ENCODE measurements at places on chromosomes 7 and 10.

DNA sequence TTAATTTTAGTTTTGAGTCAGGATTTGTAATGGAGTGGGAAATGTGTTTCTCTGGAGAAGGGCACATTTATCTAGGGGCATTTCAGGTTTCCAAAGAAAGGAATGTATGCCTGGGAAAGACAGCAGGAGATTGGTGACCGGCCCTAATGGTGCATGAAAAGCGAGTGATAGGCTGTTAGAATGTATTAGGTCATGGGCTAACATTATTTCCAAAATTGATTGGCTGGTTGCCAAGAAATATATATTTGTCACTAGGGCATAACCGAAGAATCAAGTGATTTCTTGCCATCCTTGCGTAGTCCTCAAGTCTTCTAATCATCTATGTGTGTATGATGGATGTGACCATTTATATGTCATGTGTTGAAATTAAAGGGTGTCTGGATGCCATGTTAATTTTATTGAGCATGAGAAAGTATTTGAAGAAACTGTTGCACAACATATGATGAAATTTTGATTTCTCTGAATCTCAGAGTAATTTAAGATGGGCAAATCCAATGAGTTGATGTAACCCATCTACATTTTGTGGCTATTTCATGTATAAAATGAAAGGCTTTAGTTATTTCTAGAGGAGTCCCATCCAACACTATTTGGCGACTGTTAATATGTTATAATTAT, 248.4 kb downstream of the BMPER start:
- no peak for DNase-seq

DNA sequence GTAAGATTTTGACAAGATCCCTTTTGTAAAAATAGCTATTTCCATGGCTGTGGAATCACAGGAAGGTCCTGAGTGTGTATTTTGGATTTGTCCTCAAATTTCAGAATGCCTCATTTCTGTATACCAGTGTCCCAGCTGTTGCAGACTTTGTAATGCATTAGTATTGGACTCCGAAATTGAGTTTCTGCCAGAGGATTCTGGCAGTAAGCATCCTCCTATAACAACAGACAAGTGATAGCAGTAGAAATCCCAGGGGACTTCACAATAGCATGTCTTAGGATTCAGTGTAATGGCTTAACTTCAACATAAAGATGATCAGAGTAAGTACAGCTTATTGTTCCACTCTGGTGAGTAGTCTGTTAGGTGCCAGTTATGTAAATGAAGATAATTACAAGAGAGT, 104.6 kb downstream of the FOXP2 start:
- DNase-seq: no peak

DNA sequence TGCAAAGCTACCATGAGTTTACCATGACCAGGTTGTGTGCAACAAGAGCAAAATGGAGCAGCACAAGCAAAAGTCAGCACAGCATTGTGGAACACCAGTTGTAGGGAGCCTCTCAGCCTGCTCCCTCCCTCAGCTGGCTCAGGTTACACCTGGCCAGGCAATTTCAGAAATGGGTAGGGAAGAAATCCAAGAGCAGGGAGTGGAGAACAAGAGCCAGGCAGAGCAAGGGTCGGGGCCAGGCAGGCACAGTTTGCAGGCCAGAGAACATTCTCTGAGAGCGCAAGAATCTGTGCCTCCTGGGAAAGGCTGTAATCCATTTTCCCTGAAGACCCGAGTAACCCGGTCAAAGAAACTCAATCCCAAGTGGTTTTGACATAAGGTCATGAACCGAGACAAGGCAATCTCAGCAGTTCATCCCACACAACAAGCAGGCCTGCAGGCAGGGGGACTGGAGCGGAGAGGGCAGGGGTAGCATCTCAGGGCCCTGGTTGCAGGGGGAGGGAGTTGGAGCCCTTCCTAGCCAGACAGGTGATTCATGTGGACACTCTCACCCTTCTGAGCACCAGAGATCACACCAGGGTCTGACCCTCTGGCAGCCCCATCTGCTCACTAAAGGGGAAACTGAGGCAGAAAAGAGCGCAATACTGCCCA, 258.4 kb downstream of the PLXNA4 start:
- peak; percentile 33 for DNase-seq

- DNase-seq: no peak
These were observed 483.9 kb downstream of the SH2D4B start for GRCh38 chr10:81021428-81022129.

DNA sequence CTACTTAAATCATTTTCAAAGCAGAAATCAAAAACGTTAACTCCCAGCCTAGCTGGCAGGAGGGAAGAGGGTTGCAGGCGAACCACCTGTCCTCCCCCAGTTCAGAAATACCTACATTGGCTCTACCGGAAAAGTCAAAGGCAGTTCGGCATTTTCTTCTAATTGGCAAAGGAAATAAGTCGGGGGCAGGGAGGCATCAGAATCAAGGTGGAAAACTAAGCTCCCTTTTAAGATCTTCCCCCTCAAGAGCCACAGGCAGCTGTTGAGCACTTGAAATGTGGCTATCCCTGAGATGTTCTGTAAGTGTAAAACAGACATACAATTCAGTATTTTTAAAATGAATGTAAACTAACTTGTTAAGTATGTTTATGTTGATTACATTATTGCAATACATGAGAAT, 957 bp upstream of the ELMO1 start:
- DNase-seq: no peak

- no peak for DNase-seq
These were observed 95.9 kb upstream of the CCDC71L start for GRCh38 chr7:106756884-106757283.

DNA sequence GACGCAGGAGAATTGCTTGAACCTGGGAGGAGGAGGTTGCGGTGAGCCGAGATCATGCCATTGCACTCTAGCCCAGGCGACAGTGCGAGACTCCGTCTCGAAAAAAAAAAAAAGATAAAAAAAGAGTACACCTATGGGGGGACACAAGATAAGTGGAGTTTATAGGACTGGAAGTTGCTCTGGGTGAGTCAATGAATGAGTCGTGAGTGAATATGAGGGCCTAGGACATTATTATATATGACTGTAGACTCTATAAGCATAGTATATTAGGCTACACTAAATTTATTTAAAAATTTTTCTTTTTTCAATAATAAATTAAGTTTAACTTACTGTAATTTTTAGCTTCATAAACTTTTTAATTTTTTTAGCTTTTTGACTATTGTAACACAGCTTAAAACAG, 19.4 kb upstream of the SGCE start:
- no peak for DNase-seq

- peak; percentile 12 for DNase-seq
These were observed 71.4 kb upstream of the PRSS58 start for GRCh38 chr7:142329062-142329790.

Measured in renal pelvis (tissue), 12 donors.